Sigmoid colon (tissue), 7 donors: ENCODE measurements at places on chromosomes 6 and 20. TPM values are rescaled to one million over a fixed set of nuclear protein-coding genes. Genes with fewer than 3 reads are reported as not detected.

The LPIN3 gene
- polyA plus RNA-seq, result 7.2 TPM

The C20orf96 gene
- polyA plus RNA-seq, result 5.3 TPM

The GHRH gene
- not detected for polyA plus RNA-seq

The PKIB gene
- polyA plus RNA-seq, result 76.2 TPM

The TSBP1 gene
- polyA plus RNA-seq, result not detected

The DEFB132 gene
- polyA plus RNA-seq, result 0.06 TPM

The FLRT3 gene
- 0.89 TPM for polyA plus RNA-seq

The COL21A1 gene
- not detected for polyA plus RNA-seq

The LY86 gene
- polyA plus RNA-seq, result 15.7 TPM

The KIF6 gene
- not detected for polyA plus RNA-seq

The CST4 gene
- polyA plus RNA-seq, result not detected

The RIPPLY2 gene
- polyA plus RNA-seq, result 0.41 TPM

The PRL gene
- polyA plus RNA-seq, result not detected

The MDN1 gene
- polyA plus RNA-seq, result 16.5 TPM

The CFAP61 gene
- not detected for polyA plus RNA-seq

The GPR63 gene
- 0.46 TPM for polyA plus RNA-seq

The TAAR5 gene
- not detected for polyA plus RNA-seq

The PTPRK gene
- 6.0 TPM for polyA plus RNA-seq

The MYB gene
- 27.8 TPM for polyA plus RNA-seq

The NKAIN4 gene
- polyA plus RNA-seq, result not detected

The SLC18B1 gene
- 4.4 TPM for polyA plus RNA-seq

The GLP1R gene
- not detected for polyA plus RNA-seq

The PPIL6 gene
- 0.60 TPM for polyA plus RNA-seq

The ZFP57 gene
- polyA plus RNA-seq, result 0.03 TPM

The SRSF12 gene
- polyA plus RNA-seq, result 0.36 TPM

The BTNL2 gene
- polyA plus RNA-seq, result not detected

The OVOL2 gene
- 13.2 TPM for polyA plus RNA-seq

The SIRPG gene
- 0.60 TPM for polyA plus RNA-seq

The CNR1 gene
- 0.46 TPM for polyA plus RNA-seq

The EIF2S2 gene
- 63.3 TPM for polyA plus RNA-seq

The TAF4 gene
- 6.5 TPM for polyA plus RNA-seq

The LHFPL5 gene
- 0.46 TPM for polyA plus RNA-seq

The FAM229B gene
- 3.5 TPM for polyA plus RNA-seq

The NT5E gene
- polyA plus RNA-seq, result 12.7 TPM

The FGD2 gene
- 3.7 TPM for polyA plus RNA-seq

The FOXQ1 gene
- 0.34 TPM for polyA plus RNA-seq

The RRAGD gene
- polyA plus RNA-seq, result 2.8 TPM

The PBOV1 gene
- polyA plus RNA-seq, result not detected

The PRR18 gene
- not detected for polyA plus RNA-seq

The QKI gene
- 19.2 TPM for polyA plus RNA-seq

The BMP7 gene
- polyA plus RNA-seq, result under 0.01 TPM

The ULBP3 gene
- polyA plus RNA-seq, result 1.5 TPM

The PTK6 gene
- polyA plus RNA-seq, result 80.7 TPM

The APMAP gene
- polyA plus RNA-seq, result 25.2 TPM

The TMEM217 gene
- polyA plus RNA-seq, result 0.90 TPM

The TSPYL4 gene
- polyA plus RNA-seq, result 4.2 TPM

The METTL24 gene
- not detected for polyA plus RNA-seq

The RAB32 gene
- 85.3 TPM for polyA plus RNA-seq

The PCNA gene
- 137 TPM for polyA plus RNA-seq

The LAMA4 gene
- polyA plus RNA-seq, result 6.9 TPM

The IMPG1 gene
- polyA plus RNA-seq, result not detected

The COX4I2 gene
- 3.0 TPM for polyA plus RNA-seq

The ESR1 gene
- polyA plus RNA-seq, result 0.23 TPM

The TAAR6 gene
- polyA plus RNA-seq, result not detected
